Fibroblast of the aortic adventitia (primary cell): ENCODE measurements at places on chromosomes 16 and 17.

- peak; percentile 98 for DNase-seq
Measured at GRCh38 chr16:30658731-30659506, 688 bp downstream of the FBRS start.

GRCh38 chr17:8287651-8288335 lies 677 bp upstream of the RANGRF start:
- DNase-seq: no peak

- peak; percentile 86 for DNase-seq
Measured at GRCh38 chr17:69141431-69142174, at the start of gene ABCA6. TSS of gene ABCA6 (minus strand) at chr17:69141895. CDS start at chr17:69140703, 1,192 bp downstream.

GRCh38 chr17:27747462-27748359 lies 52.6 kb downstream of the NOS2 start:
- no peak for DNase-seq

DNA sequence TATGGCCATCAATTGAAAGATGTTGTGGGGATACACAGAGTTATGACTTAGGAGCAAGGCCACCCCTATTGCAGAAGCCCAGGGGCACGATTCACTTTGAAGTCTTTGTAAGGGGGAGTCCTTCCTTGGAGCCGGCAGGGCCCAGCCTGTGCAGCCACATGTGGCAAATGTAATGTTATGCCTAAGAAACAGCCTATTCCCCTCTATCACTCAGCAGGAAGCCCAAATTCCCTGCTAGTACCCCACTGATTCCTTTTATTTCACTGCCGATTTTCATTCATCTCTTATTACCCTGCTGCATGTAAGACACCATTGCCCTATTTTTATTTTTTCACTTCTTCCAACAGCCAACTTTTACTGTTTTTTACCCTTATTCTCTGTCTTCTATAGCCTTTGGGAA lies 233.2 kb downstream of the PMP22 start:
- no peak for DNase-seq

DNA sequence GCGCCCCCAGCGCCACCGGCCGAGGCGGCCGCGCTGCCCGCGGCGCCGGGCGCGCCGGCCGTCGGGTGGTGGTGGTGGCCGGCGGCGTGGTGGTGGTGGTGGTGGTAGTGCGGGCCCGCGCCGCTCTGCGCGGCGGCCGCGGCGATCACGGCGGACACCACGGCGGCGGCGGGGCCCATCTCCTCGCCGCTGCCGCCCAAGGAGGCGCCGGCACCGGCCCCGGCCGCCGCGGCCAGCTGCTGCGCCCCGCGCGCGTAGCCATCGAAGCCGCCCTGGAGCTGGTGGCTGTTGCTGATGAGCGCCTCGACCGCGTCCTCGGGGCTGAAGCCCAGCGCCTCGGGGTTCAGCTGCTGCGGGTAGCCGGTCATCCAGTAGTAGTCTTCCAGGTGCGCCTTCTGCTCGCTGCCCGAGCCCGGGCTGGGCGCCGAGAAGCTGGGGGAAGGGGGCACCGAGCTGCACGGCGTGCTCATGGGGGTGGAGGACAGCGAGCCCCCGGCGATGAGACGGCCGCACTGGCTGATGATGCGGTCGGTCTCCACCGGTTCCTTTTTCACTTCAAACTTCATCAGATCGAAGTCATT lies 1.2 kb downstream of the MAF start:
- no peak for DNase-seq

DNA sequence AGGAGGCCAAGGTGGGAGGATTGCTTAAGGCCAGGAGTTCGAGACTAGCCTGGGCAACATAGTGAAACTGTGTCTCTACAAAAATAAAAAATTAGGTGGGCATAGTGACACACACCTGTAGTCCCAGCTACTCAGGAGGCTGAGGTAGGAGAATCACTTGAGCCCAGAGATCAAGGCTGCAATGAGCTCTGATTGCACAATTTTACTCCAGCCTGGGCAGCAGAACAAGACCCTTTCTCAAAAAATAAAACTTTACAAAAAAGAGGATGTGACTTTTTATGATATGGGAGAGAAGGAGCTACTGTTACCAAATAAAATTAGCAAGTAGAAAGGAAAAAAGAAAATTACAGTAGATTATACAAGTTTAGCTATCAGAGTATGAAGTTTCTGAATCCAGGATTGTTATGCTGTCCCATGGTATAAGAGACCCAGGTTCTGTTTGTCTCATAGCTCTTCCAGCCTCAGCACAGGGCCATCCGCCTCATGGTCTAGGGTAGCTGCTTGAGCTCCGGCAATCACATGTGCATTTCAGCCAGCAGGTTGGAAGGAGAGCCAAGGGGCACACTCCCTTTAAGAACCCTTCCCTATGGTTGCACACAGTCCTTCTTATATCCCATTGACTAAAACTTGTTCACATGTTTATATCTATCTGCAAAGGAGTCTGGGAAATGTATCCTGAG lies 13.5 kb downstream of the EEF2K start:
- DNase-seq: no peak

GRCh38 chr17:42894283-42895184 lies 6.1 kb upstream of the G6PC1 start:
- DNase-seq: no peak

DNA sequence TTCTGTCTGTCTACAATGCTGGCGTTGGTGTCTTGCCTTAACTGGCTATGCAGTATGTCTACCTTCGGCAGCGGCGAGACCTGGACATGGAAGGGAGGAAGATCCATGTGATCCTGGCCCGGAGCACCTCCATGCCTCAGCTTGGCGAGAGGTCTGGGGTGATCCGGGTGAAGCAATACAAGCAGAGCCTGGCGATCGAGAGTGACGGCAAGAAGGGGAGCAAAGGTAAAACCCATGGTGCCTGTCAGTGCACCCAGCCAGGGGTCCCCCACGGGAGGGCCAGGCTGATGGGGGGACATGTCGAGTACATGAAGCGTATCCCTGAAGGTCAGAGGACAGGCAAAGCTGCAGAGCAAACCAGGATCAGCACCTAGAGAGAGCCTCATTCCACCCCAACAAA lies 22.8 kb downstream of the PCTP start:
- no peak for DNase-seq

- no peak for DNase-seq
Measured at GRCh38 chr16:75074920-75075687, 41.5 kb downstream of the LDHD start.

GRCh38 chr17:49361129-49361901 lies 735 bp downstream of the ZNF652 start:
- DNase-seq: peak; percentile 18

DNA sequence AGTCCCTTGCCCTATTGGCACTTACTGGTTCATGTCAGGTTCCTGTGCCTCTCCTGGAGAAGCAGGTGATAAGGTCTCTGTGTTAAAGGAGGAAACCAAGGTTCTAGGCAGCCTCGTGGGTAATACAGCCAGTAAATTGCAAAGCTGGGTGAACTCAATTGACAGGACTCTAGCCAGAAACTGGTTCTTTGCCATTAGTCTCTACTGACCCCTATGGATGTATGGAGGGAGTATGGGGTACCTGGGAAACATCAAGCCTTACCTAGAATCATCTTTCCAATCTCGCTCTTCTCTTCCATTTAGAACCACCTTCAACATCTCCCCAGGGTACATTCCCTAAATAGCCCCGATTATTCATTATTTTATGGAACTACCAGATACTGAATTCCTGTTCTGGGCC lies 169.3 kb downstream of the CDH13 start:
- no peak for DNase-seq

DNA sequence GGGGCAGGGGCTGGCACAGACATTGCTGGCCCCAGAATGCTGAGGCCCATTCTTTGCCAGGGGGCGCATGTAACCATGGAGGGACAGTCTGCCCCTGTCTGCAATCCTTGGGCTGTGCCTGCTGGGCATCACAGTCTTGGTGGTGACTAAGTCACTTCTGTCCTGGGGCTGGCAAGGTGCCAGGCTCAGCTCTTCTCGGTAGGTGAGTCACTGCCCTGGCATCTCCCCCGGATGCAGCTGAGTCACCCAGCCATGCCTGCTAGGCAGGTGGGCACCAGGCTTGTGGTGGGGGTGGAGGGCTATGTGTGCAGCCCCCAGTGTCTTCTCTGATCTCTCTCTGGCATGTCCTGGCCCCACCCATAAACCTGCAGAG lies 5.6 kb downstream of the RARA start:
- DNase-seq: peak; percentile 81

DNA sequence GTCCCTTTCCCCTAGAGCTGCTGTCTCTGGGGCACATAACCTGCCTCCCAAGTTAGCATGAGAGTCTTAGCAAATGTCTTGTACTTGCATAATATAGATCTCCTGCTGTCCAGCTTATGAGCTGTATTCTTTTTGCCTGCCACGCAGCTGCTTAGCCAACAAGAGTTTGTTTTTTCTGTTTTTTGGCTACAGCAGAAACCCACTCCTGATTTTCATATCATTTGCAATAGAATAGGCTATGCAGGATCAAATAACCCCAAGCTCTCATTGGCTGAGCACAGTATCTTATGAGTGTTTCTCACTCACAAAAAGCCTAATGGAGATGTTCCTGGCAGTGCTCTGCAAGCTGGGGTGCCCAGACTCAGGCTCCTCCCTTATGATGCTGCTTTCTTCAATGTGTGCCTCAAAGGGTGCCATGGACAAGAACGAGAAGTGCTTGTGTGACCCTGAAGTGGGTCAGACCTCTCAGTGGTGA lies 23.1 kb downstream of the B9D1 start:
- DNase-seq: peak; percentile 40

GRCh38 chr17:44398692-44399691 lies 9.5 kb upstream of the ITGA2B start:
- no peak for DNase-seq

- DNase-seq: no peak
Measured at GRCh38 chr16:29025735-29026134, 40.9 kb downstream of the LAT start.
